ENCODE measurements at places on chromosomes 5 and 9. TPM values are rescaled to one million over a fixed set of nuclear protein-coding genes. Genes with fewer than 3 reads are reported as not detected.

DNA sequence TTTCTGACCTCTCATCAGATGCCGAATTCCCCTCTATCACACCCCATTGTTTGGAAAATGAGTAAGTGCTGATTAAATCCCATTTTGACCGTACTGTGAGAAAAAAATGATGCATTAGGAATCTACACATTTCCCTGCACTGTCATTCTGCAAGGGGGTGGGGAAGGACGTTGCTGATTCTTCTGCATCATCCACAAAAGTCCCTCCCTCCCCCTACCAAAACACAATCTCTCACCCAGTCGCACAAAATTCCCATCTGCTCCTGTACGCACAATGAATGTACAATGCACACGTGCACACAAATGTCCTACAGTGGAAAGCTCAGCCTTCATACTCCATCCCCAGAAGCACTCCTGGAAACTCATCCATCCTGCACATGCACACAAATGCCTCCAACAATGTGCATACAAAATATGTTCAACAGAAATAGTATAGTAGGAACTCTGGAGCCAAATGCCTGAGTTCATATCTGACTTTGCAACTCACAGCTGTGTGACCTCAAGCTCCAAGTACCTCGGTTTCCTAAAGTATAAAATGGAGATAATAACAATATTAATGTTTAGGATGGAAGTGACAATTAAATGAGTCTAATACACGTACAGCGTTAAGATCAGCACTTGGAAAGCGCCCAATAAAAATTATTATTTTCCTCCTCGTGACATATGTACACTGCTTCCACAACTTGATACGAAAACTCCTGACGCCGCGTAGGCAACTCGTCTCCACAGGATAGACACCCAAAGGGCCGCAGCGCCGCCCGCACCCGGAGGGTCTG lies 809 bp downstream of the TNIP1 start:
- peaks cover 26% of the 10 kb centered on the region for H3K4me1 ChIP-seq
- H3K4me3 ChIP-seq, result peak overlapping the region; percentile 82
- DNase-seq, result no peak
- H3K36me3 ChIP-seq, result no peaks in the 10 kb centered on the region
- H3K27me3 ChIP-seq, result no peaks in the 10 kb centered on the region
- peak overlapping the region; percentile 84 for H3K27ac ChIP-seq

- H3K36me3 ChIP-seq, result no peaks in the 10 kb centered on the region
- H3K27me3 ChIP-seq, result no peaks in the 10 kb centered on the region
- H3K4me3 ChIP-seq, result no peak overlapping the region
- no peak overlapping the region for H3K27ac ChIP-seq
- no peaks in the 10 kb centered on the region for H3K4me1 ChIP-seq
Observed at GRCh38 chr5:85000671-85001070, 616.0 kb upstream of the EDIL3 start.

GRCh38 chr5:175681968-175682340 lies 24.1 kb downstream of the HRH2 start:
- H3K27ac ChIP-seq, result no peak overlapping the region
- peaks cover 13% of the 10 kb centered on the region for H3K4me1 ChIP-seq
- no peak overlapping the region for H3K4me3 ChIP-seq
- H3K27me3 ChIP-seq, result peaks cover 4% of the 10 kb centered on the region

DNA sequence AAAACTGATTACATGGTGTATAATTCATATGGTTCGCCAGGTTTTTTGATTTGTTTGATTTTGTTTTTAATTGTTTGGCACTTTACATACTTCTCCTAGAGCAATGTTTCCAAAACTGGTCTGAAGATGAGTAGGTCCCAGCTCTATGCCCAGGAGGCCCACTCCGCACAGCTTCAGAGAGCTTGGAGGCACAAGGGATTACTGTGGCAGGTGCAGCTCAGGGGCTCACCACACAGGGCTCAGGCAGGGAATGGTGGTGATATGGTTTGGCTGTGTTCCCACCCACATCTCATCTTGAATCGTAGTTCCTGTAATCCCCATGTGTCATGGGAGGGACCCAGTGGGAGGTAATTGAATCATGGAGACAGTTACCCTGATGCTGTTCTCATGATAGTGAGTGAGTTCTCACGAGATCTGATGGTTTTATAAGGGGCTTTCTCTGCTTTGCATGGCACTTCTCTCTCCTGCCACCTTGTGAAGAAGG lies 296.6 kb downstream of the MED10 start:
- H3K4me3 ChIP-seq, result no peak overlapping the region
- H3K27me3 ChIP-seq, result no peaks in the 10 kb centered on the region
- H3K36me3 ChIP-seq, result no peaks in the 10 kb centered on the region

SLCO6A1 gene
- not detected for total RNA-seq

GRCh38 chr5:179766021-179766725 lies 27.6 kb upstream of the LTC4S start:
- H3K36me3 ChIP-seq, result peaks cover 49% of the 10 kb centered on the region
- DNase-seq, result no peak
- no peaks in the 10 kb centered on the region for H3K27me3 ChIP-seq
- H3K4me3 ChIP-seq, result no peak overlapping the region
- H3K4me1 ChIP-seq, result peaks cover 21% of the 10 kb centered on the region

- H3K4me3 ChIP-seq, result no peak overlapping the region
- no peaks in the 10 kb centered on the region for H3K4me1 ChIP-seq
- H3K27ac ChIP-seq, result no peak overlapping the region
Observed at GRCh38 chr5:112106878-112107277, 312.2 kb downstream of the EPB41L4A start.

- H3K27me3 ChIP-seq, result no peaks in the 10 kb centered on the region
- H3K36me3 ChIP-seq, result peaks cover 21% of the 10 kb centered on the region
- DNase-seq, result peak; percentile 65
- H3K4me3 ChIP-seq, result no peak overlapping the region
Observed at GRCh38 chr5:78628270-78628992, 20.1 kb downstream of the LHFPL2 start.

DNA sequence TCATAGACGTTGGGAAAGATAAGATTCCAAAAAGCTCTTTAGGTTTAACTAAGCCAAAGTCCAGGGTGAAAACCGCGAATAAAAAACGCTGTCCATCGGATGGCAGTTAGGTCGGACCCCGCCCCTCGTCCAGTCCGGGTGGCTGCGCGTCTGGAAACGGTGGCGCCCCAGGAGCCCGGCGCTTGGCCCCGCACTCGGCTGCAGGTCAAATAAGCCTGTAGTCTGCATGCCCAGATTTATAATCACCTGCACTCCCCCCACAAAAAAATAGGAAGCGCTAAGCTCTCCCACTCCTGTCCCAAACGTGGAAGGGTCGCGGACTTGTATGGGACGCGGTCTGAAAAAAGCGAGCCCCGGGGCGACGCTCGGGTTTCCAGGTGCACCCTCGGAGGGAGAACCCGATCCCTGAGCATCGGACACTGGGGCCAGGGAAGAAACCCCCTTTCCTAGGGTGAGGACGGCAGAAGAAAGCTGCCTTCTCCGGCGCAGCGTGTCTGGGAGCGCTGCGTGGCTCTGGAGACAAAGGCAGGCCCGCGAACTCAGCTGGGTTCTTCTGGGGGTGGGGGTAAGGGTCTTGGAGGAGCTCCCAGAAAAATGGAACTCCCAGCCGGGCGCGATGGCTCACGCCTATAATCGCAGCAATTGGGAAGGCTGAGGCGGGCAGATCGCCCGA lies 923 bp upstream of the ZBTB5 start:
- no peaks in the 10 kb centered on the region for H3K36me3 ChIP-seq
- no peaks in the 10 kb centered on the region for H3K27me3 ChIP-seq
- H3K4me3 ChIP-seq, result peak overlapping the region; percentile 88
- peak overlapping the region; percentile 84 for H3K27ac ChIP-seq

TARS1 gene
- total RNA-seq, result 347 TPM

OR1J2 gene
- not detected for total RNA-seq

DNA sequence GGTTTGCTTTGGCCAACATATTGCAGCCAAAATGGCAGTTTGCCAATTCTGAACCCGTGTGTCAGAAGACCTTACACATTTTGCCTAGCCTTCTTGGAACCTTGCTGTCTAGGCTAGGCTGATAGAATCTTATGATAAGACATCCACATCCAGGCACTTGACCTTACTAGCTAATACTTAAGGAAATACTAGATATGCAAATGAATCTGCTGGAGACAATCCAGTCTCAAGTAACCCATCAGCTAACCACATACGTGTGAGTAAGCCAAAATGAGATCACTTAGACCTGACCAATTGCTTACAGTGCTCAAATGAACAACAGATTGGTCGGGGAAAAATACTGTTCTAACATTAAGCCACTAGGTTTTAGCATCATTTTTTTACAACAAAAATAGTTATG lies 1504.6 kb upstream of the CDH9 start:
- peak; percentile 26 for DNase-seq
- H3K36me3 ChIP-seq, result no peaks in the 10 kb centered on the region

DNA sequence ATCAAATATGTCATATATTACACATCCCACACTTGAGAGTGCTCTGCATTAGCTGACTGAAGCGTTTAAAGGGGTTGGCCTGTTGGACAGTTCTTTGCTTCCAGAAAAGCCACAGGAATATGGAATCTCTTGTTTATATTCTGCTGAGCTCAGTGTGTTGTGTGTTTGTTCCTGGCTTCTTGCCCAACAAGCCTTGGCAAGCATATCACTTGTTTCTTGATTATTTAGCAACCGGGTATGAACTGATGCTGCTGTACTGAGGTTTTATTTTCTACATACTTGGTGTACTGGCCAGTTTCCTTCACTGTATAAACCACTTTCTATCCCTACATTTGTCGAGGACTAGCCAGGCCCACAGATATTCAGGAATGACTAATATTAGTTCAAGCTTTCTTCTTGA lies 378.9 kb downstream of the KCTD16 start:
- H3K36me3 ChIP-seq, result no peaks in the 10 kb centered on the region
- DNase-seq, result no peak
- H3K4me1 ChIP-seq, result no peaks in the 10 kb centered on the region
- no peaks in the 10 kb centered on the region for H3K27me3 ChIP-seq

LRRC70 gene
- total RNA-seq, result 0.68 TPM

GRCh38 chr9:36835271-36835996 lies 198.6 kb downstream of the PAX5 start:
- H3K4me3 ChIP-seq, result no peak overlapping the region
- no peak for DNase-seq

NR4A3 gene
- total RNA-seq, result 0.32 TPM

GRCh38 chr5:80714570-80715298 lies 60.0 kb upstream of the DHFR start:
- H3K4me3 ChIP-seq, result no peak overlapping the region
- DNase-seq, result no peak
- peaks cover 28% of the 10 kb centered on the region for H3K36me3 ChIP-seq
- H3K27ac ChIP-seq, result no peak overlapping the region
- H3K27me3 ChIP-seq, result no peaks in the 10 kb centered on the region

- H3K36me3 ChIP-seq, result no peaks in the 10 kb centered on the region
- no peaks in the 10 kb centered on the region for H3K27me3 ChIP-seq
- H3K4me3 ChIP-seq, result no peak overlapping the region
- no peak overlapping the region for H3K27ac ChIP-seq
- DNase-seq, result no peak
- no peaks in the 10 kb centered on the region for H3K4me1 ChIP-seq
Observed at GRCh38 chr5:6251565-6252102, 126.7 kb downstream of the MED10 start.

DNA sequence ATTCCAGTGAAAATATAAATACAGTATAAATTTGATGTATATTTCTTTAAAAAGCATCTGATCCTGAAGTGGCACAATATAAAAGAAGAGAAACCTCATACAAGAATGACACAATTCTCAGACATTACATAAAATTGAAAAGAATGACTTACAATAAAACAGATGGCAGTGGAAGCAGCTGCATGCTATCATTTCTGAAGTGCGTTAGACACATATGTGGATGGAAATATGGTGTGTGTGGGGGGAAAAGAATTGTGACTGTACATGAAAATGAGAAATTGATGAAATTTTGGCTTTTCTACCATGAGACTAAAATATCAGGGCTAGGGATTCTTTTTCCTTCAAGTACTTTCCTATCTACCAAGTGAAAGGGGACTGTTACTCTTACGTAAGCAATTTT lies 45.9 kb upstream of the CDH18 start:
- H3K36me3 ChIP-seq, result no peaks in the 10 kb centered on the region
- no peak overlapping the region for H3K27ac ChIP-seq
- no peaks in the 10 kb centered on the region for H3K27me3 ChIP-seq
- no peak for DNase-seq
- H3K4me3 ChIP-seq, result no peak overlapping the region
- H3K4me1 ChIP-seq, result no peaks in the 10 kb centered on the region

DNA sequence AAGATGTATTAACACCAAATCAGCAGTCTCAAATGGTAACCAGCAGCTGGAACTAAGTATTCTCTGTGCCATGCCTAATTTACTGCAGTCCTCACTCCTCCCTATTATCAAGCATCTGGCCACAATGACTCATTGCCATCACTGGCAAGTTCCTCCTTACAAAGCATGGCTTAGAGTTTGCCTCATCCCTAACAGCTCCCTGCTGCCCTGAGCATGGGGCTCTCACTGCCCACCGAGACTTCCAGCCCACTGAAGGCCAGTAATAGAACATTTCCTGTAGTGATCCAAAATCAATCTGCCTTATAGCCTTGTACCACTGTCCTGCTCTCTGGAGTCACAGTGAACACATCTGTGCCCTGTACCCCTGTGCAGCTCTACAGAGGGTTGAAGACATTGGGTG lies 211.9 kb upstream of the TRIM32 start:
- H3K4me1 ChIP-seq, result peaks cover 12% of the 10 kb centered on the region
- no peak for DNase-seq
- no peaks in the 10 kb centered on the region for H3K27me3 ChIP-seq
- H3K4me3 ChIP-seq, result no peak overlapping the region

- no peak overlapping the region for H3K27ac ChIP-seq
- no peak overlapping the region for H3K4me3 ChIP-seq
- H3K27me3 ChIP-seq, result no peaks in the 10 kb centered on the region
Observed at GRCh38 chr5:154698763-154699162, 56.4 kb upstream of the LARP1 start.

SHISAL2B gene
- not detected for total RNA-seq

SPINK6 gene
- total RNA-seq, result not detected

DNA sequence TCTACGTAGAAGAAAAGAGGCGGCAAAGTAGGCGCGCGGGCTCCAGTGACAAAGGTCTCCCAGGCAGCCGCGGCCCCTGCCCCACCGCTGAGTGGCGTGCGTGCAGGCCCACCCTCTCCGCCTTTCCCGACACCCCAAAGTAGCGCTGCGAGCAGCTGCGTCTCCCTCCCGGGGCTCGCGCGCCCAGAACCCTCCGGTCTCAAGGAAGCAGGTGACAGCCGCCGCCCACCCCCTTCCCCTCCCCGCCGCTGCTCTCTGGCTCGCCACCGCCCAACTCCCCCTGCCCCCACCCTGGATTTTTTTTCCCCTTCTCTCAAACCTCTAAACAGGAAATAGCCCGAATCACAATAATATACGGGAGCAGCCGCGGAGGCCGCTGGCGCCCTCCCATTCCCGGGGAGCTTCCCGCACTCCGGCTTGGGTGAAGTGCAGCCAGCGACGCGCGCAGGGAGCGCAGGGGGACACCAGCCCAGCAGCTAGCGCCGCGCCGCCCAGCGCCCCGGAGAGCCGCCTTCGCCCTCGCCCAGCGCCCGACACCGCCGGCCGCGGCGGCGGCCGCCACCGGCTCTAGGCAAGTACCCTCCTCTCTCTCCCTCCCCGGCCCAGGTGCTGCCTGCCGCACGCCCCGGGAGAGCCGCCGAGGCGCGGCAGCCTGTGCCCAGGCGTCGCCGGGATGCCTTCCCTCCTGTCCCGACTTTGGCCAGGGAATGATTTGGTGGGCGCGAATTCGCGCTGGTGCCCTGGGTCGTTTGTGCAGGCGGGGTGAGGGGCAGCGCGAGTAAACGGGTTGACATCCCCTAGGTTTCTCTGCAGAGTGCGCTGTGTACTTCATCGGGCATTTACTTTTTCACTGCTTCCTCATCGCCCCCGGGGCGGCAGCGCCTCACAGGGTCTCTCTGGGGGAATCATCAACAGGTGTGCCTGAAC lies 52.7 kb upstream of the TJP2 start:
- peaks cover 4% of the 10 kb centered on the region for H3K27me3 ChIP-seq
- peak; percentile 58 for DNase-seq
- H3K4me1 ChIP-seq, result no peaks in the 10 kb centered on the region
- no peaks in the 10 kb centered on the region for H3K36me3 ChIP-seq
- no peak overlapping the region for H3K27ac ChIP-seq

PAPPA gene
- total RNA-seq, result 2.5 TPM

All from SJCRH30 (cell line).